Cardiac fibroblast (primary cell): ENCODE measurements at places on chromosomes 3 and 15.
A peak's percentile ranks its signal among the peaks of the same experiment; 100 is the strongest.

DNA sequence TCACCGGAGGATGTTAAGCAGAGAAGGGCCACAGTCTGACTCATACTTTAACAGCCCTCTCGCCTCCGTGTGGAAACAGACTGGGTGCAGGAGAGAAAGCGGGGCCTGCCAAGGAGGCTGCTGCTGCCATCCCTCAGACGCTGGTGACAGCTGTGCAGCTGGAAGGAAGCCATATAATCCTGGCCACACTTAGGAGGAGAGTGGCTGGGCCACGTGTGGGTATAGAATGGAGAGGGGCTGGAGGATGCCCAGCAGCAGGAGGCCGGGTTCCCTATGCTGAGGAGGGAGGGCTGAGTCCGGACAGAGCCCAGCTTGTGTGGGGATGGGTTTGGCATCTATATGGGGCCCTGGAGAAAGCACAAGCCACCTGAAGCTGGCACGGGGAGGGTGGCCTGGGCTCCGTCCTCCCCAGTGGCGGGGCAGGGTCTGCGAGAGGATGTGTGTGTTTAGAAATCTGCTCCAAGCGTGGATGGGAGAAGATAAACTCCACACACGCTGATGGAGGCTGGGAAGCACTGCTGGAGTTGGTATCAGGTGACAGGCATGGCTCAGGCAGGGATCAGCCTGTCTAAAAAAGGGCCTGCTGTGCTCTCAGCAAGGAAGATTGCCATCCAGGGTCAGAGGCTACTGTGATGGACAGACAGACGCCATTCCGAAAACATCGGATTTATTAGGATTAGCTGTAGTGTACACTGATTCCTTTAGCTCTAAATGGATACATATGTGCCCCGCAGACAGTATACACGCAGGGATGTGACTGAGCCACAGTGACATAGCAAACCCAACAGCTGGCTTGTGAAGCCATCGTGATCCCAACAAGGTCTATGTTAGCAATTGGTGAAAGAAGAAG, 15.9 kb downstream of the ABTB1 start:
- peak; percentile 50 for DNase-seq

- no peak for DNase-seq
Observed at GRCh38 chr3:99355465-99355864, 282.9 kb upstream of the COL8A1 start.

DNA sequence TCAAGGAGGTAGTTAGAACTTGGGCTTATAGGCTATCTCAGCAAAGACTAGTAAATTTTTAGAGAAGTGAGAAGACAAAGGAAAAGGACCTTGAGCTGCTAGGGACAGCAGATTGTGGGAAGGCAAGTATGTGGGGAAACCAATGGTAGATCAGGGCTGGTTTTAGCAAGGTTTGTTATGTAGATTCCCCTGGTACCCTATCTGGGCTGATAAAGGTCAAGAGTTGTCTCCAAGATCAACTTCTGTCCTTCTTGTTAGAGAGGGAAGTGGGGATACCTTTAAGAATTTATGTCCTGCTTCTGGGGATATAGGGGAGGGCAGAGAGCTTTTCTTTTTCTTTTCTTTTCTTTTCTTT, 28.9 kb downstream of the KAT2B start:
- DNase-seq = no peak

DNA sequence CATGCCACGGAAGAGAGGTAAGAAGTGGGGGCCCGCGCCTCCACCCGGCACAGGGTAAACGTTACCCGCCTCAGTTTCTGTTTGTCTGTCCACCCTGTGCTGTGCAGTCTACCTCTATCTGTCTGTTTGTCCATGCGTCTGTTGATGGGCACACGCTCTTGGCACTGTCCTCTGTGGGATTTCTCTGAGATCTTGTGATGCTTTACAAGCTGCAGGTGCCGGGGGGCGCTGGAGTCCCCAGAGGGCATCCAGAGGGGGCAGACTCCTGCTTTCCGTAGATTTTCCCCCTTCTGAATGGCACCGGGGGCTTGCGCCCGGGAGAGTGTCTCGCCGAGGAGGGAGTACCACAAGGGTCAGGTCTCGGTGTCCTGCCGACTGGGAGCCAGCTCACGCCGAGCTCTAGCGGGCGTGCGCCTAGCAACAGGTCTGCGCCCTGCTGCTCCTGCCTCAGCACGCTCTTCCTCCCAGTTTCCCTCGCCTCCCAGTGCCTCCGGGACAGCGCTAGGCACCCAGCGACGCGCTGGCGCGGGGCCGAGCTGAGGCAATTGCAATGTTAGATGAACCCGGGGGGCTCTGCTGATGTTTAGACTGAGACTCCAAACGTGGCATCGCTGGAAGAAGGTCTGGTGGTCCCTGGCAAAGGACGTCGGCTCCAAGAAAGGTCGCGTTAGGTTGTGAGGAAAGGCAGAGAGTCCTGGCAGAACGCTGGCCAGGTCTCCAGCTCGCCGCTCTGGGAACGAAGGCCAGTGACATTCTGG, 667 bp downstream of the CEMIP start:
- peak; percentile 46 for DNase-seq

DNA sequence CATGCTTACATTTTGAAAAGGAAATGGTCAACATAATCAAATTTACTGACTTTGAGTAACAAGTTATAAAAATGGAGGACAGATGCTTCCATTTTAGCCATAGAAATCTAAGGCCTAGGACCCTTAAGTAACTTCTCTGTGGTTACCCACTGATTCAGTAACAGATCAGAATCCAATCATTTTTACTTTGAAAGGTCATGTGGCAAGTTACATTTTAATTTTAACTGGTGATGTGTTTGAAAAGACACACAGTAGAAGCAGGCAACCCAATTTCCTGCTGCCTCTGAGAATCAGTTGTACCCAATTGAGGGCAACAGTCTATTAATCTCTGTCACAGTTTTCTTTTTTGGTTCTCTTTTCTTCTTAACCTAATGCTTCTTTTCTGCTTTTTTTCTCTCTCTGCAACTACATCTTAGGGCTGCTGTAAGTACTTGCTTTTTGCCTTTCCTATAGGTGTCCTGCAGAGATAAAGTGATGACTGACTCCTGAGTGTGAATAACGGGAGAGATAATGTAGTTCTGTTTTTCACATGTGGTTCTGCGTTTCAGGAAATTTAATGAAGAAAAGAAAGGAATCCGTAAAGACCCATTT, 3.3 kb downstream of the ZWILCH start:
- DNase-seq = no peak

GRCh38 chr3:126851934-126852333, 131.0 kb upstream of the PLXNA1 start:
- no peak for DNase-seq

GRCh38 chr3:111667621-111668239, 72.6 kb upstream of the ZBED2 start:
- DNase-seq = peak; percentile 48

DNA sequence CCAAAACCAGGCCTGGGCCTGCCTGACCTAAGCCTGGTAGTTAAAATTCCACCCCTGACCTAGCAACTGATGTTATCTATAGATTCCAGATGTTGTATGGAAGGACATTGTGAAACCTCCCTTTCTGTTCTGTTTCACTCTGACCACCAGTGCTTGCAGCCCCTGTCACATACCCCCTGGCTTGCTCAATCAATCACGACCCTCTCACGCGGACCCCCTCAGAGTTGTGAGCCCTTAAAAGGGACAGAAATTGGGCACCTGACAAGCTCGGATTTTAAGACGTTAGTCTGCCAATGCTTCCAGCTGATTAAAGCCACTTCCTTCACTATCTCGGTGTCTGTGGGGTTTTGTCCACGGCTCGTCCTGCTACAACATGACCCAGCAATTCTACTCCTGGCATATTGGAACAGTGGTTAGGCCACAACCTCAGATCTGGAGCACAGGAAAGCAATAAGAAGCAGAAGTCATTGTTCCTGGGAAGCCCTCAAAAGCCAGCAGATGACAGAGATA, 36.7 kb upstream of the LHFPL4 start:
- no peak for DNase-seq

GRCh38 chr3:17059989-17060550, 175.3 kb downstream of the PLCL2 start:
- no peak for DNase-seq

GRCh38 chr3:31882895-31883294, 98.2 kb downstream of the OSBPL10 start:
- no peak for DNase-seq

DNA sequence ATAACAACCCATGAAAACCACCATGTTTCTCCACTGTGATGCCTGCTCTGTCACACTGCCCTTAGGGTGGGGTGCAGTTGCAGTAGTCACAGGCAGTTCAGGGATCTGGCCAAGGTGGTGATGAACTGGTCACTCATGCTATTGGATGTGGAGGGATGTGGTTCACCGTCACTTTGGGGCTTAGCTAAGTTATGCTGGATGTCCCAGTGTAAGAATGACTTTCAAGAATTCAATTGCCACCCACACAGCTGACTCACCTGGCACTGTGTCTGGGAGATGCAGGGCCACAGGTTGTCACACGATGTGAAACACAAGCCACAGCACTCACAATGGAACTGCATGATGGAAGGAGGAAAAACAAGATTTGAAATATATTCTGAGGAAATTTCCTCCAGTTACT, 146.1 kb upstream of the CTNNB1 start:
- DNase-seq = no peak

DNA sequence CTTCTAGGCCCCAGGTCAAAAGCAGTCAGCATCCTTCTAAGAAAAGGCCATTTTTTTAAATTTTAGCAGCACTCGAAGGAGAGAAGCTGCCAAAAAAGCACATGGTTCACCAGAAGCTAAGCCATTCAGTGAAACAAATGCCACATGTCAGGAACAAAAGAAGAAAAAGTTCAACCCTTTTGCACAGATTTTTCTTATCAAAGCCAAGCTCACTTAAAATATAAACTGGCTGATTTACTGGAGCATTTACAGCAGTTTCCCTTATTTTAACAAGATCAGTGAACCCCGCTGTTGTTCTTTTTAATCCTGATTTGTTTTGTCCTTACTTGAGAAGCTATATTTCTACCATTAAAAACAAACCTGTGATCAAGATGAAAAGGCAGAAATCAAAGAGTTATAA, 46.5 kb upstream of the SYNPR start:
- no peak for DNase-seq

DNA sequence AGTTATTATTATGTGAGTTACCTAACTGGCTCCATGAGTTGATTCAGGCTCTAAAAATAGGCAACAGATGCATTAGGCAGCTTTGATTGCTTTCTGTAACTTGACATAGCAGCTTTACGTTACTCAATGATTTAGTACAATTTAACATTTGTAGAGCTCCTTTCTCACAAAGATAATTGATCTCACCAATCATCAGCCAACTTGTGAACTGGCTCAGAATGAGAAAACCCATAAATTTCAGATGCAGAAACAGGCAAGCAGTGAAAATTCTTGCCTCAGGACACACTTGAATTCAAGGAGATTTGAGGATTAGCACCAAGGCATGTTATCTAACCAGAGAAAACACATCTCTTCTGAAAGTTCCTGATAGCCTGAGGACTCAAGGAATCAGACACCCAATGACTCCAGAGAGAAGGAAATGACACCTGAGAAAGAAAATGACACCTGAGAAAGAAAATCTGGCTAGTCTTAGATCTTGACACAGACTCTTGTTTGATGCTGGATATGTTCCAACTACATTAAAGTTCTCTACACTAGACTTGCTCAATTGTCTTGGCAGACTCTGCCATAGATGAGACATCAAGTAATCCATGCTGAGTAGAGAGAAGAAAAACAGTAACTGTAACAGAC, 315.1 kb upstream of the CBLB start:
- peak; percentile 89 for DNase-seq

GRCh38 chr3:45387636-45388348, 584 bp upstream of the LARS2 start:
- no peak for DNase-seq

- DNase-seq = no peak
Observed at GRCh38 chr3:8421267-8421666, 80.4 kb upstream of the LMCD1 start.
